ENCODE measurements at places on chromosomes 7 and 10. TPM values are rescaled to one million over a fixed set of nuclear protein-coding genes. Genes with fewer than 3 reads are reported as not detected.
A peak's percentile ranks its signal among the peaks of the same experiment; 100 is the strongest.

- DNase-seq = no peak
These were observed 71.9 kb downstream of the AOAH start for GRCh38 chr7:36652431-36652830.

CCDC172 gene
- not detected for polyA plus RNA-seq

DNA sequence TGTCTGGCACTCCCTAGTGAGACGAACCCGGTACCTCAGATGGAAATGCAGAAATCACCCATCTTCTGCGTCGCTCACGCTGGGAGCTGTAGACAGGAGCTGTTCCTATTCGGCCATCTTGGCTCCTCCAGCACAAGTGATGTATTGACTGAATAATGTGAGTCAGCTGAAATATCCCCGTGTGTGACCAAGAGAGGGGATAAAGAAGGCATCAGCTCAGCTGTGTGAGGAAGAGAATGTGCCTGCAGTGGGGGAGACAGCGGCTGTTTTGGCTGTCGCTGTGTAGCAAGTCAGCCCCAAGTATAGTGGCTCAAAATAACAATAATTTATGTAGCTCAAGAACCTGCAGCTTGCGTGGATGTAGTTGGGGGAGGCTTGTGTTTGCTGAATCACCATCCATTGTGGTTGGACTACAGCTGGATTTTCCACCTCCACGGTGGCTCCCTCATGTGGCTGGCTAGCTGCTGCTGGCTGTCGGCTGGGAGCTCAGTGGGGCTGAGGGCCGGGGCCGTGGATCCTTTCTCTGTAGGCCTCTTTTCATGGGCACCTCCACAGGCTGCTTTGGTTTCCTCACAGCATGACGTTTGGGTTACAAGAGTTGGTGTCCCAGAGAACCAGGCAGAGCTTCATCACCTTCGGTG, 434.5 kb downstream of the CCSER2 start:
- DNase-seq = no peak

UNC5B gene
- polyA plus RNA-seq = 8.7 TPM

DNA sequence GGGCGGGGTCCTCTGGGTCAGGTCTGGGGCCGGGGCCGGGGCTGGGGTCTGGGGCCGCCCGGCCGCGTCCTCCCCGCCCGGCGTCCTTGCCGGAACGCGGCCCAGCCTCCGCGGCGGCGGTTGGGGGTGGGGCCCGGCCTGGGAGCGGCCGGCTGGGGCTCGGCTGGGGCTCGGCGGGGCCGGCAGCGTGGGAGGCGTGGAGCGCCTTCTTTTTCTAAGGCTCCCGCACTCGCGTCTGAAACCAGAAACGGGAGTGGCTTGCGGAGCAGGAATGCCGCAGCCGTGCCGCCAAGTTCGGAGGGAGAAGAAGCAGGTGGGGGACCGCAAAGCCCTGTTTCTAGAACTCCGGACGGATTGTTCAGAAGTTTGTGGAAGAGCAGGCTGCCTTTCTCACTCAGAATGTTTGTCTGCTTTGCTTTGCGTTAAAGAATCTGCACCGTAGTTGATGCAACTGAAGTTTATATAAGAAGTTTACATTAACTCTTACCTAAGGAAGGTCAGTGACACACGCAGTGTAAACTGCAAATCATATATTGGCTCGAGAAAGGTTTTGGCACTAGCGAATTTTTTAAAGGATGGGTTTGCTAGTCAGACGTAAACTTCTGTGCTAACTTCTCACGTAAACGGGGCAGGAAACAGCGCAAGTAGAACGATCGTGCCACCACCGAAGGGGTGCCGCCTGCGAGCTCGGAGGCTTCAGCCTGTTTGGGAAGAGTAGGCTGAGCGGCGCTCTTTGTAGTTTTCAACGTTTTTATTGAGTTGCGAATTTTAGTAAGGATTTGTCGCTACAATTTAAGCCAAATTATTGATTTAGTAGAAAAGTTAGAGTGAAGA, 729 bp downstream of the DNAJB6 start:
- peak; percentile 75 for DNase-seq

DNA sequence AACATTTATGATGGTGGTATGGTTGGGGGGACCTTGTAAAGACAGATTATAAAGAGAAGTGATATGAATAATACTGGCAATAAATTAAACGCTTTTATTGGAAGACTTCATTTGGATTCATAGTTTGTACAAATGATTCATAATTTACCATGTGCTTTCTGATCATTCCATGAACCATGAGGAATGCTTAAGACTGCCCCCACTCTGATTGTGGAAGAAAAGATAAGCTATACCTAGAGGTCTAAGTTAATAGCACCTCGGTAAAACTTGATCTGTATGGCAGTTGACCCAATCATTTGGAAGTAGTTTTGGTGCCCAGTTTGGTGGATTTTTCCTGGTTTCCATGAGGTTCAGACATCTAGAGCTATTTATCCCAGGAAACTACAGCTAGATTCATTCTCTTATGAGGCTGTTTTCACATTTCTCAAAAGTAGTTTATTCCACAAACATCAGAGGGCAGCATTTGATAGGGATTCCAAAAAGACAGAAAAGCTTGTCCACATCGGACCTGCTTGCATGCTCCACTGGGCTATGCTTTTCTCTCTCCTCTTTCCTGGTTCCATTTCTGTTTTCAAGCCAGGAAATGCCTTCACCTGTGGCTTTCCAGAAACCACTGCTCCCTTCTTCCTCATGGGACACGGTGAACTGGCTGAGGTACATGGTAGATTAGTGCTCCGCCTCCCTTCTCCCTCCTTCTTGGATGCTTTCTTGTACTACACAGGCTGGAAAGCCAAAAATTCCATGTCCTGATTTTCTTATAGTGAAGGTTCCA, 29.2 kb downstream of the TFAM start:
- DNase-seq = no peak

- no peak for DNase-seq
These were observed 114.1 kb downstream of the RNF216 start for GRCh38 chr7:5667391-5667790.

DPP6 gene
- polyA plus RNA-seq = 0.06 TPM

DNA sequence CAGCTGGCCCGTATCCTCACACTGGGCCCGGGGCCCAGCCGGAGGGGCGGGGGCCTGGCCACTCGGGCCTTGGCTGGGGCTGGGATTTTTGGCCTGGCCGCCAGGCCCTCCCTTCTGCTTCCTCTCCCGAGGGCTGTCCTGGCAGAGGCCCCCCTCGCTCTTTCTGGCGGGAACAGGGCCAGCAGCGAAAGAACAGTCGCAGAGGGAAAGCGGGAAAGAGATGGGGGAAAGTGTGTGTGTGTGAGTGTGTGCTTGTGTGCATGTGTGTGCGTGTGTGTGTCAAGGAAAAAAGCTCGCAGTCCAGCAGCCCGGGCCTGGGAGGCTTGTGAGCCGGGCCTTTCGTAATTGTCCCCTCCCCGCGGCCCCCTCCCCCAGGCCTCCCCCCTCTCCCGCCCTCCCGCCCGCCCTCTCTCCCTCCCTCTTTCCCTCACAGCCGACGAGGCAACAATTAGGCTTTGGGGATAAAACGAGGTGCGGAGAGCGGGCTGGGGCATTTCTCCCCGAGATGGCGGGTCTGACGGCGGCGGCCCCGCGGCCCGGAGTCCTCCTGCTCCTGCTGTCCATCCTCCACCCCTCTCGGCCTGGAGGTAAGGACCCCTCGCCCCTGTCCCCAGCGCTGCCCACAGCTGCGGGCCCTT, at the start of gene ELN:
Gene ELN, plus strand, starts transcription at position 491 of the 638 bp plus-strand sequence. Its CDS starts 15 bp downstream, at position 506.
- DNase-seq = peak; percentile 89

DNA sequence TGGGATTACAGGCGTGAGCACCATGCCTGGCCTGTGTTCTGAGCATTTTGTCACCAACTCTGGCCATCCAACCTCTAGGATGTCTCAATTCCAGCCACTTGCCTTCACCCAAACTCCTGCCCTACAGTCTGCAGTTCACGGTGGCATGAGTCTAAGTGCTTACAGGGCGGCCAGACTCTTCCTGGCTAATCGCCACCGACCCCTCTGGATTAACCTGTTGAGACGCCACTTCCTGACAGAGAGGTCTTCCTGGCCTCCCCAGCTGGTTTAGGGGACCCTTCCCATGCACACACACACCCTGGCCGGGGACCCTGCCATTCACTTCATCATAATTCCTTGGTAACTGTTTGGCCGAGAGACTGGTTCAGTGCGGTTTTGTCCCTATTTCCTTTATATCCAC, 211.5 kb upstream of the SH2B2 start:
- no peak for DNase-seq

- DNase-seq = no peak
These were observed 17.5 kb downstream of the ZCCHC24 start for GRCh38 chr10:79427965-79428364.

DNA sequence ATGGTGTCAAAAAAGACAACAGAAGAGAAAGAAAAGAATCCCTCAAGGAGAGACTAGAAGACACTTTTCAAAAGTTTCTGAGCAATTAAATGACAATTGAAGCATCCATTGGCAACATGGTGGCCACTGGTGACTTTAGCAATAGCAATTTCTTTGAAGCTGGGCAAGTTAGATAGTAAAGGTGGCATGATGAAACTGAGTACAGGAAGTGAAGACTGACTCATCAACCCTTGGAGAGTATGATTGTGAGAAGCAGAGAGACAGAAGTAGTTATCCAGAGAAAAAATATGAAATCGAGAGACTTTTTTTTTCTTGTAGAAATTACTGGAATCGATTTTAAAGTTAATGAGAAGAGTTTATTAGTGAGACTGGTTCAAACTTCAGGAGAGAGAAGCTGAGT, 52.5 kb downstream of the DGKB start:
- no peak for DNase-seq

GRCh38 chr10:109875151-109875568, 48.2 kb downstream of the XPNPEP1 start:
- DNase-seq = no peak

DNA sequence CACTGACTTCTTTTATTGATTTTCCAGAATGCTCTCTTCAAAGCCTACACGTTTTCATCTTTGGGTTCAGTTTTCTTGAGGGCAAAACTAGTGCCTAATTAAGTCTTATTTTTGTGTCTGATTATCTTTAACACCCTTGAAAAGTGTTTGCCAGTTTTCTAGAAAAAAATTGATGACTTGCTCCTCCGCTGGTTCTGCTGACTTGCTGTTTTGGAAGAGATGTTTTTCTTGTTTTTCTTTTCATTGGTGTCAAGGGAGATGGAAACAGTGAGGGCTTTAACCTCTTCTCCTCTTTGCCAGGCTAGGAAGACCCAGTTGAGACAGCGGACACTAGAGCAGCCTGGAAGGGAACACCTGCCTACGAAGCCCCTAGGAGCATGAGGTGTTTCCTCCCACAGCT, 123.7 kb upstream of the EEPD1 start:
- no peak for DNase-seq

SLC26A5 gene
- polyA plus RNA-seq = not detected

DENND2A gene
- 6.2 TPM for polyA plus RNA-seq

HOXA7 gene
- not detected for polyA plus RNA-seq

- DNase-seq = no peak
These were observed 126.3 kb downstream of the NRP1 start for GRCh38 chr10:33208166-33208565.

DNA sequence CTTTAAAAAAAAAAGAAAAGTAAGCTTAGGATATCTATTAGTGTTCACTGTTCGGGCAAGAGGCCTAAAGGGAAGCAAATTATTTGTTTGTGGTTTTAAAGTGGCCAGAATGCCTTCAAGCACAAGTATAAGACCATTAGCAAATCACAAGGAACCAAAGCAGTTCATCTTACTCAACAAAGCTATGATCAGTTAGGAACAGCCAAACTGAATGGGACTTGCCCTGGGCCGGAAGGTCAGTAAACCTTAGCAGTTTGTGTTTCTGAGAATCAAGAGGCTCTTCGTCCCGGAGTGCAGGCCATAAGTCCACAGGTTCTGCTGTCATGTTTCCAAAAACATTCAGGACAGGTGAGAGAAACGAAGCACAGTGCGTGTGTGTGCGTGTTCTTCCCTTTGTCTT, 4.5 kb downstream of the FBXW4 start:
- DNase-seq = no peak

- DNase-seq = no peak
These were observed 203.9 kb upstream of the PLPP4 start for GRCh38 chr10:120253131-120253530.

DNA sequence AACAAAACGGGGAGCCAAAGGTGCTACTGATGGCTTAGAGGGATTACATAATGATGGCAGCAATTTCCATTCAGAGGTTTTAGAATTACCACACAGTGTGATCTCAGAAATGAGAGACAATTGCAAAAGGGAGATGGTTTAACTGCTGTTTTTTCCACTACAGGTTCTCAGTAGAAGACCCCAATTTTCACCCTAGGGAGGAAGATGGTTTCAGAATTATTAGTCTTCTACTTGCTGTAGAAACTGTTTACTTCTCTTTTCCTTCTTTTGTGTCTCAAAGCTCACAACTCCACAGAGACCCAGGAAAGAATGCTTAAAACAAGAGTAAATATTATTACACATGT, 226.5 kb downstream of the INHBA start:
- no peak for DNase-seq

WDR37 gene
- polyA plus RNA-seq = 8.4 TPM

DNA sequence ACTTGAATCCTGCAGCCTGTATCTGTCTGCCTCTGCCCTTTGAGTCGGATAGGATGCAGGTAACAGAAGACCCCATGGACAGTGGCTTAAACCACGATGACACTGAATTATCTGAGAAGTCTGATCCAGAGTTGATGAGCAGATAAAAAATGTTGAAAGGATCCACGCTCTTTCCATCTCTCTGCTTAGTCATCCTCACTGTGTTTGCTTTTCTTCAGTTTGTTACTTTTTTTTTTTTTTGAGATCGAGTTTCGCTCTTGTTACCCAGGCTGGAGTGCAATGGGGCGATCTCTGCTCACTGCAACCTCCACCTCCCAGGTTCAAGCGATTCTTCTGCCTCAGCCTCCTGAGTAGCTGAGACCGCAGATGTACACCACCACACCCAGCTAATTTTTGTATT, 36.9 kb upstream of the GOLGA7B start:
- no peak for DNase-seq

HOXA10 gene
- polyA plus RNA-seq = 0.06 TPM

SPDYE5 gene
- polyA plus RNA-seq = 0.11 TPM

DNA sequence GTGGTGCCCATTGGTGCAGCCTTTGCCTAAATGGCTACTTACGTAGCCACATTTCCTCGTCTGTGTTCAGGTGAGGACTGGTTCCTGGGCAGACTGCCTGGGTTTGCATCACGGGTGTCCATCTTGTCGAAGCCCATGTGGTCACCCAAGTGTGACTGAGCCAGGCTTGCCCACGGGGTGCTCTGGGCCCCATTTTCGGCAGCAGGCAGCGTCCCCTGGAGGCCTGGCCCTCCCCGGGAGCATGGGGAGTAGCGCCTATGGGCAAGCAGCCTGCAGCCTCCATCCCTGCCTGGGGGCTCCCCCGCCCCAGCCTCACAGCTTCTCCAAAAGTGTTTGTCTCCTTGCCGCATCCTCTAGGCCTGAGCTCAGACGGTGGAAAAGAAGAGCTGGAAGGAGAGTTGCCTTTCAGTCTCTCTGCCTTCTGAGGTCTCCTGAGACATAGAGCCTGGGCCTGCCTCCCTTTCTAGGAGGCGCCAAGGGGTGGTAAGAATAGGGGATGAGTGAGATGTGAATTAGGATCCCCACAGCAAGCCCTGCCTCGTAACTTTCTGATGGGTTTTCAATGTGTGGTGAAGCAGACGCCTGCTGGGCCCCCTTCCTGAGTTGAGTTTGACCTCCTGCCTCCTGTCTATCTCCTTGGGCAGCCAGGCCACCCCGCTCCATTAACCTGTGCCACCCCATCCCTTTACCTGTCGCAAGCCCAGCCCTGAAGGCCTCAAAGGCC, 42.7 kb downstream of the HTRA1 start:
- DNase-seq = no peak

Measured in heart left ventricle (tissue), 16 donors.